Psoas muscle (tissue), 8 donors: ENCODE measurements at places on chromosomes 16 and 17. TPM values are rescaled to one million over a fixed set of nuclear protein-coding genes. Genes with fewer than 3 reads are reported as not detected.

SNAI3 gene
- total RNA-seq = 3.9 TPM

SLC38A7 gene
- total RNA-seq = 8.6 TPM

CHP2 gene
- total RNA-seq = not detected

CLEC3A gene
- total RNA-seq = not detected

INCA1 gene
- 2.9 TPM for total RNA-seq

- no peak overlapping the region for H3K27ac ChIP-seq
- no peak for DNase-seq
- H3K4me1 ChIP-seq = peaks cover 32% of the 10 kb centered on the region
- no peaks in the 10 kb centered on the region for H3K36me3 ChIP-seq
- no peak overlapping the region for H3K4me3 ChIP-seq
Measured at GRCh38 chr16:11907160-11907970, 8.4 kb downstream of the GSPT1 start.

- no peaks in the 10 kb centered on the region for H3K36me3 ChIP-seq
- peaks cover 60% of the 10 kb centered on the region for H3K27me3 ChIP-seq
- H3K27ac ChIP-seq = no peak within 1 kb of the TSS
- peak within 1 kb of the TSS; percentile 28 for H3K4me3 ChIP-seq
Measured at GRCh38 chr17:76074390-76075363, at the start of gene GALR2. GALR2 (plus strand) TSS chr17:76074781; CDS start chr17:76074884, 103 bp downstream.

GRCh38 chr16:22050963-22051362, 41.4 kb upstream of the VWA3A start:
- no peaks in the 10 kb centered on the region for H3K27me3 ChIP-seq
- no peak for DNase-seq
- H3K4me1 ChIP-seq = no peaks in the 10 kb centered on the region
- no peak overlapping the region for H3K4me3 ChIP-seq

DNA sequence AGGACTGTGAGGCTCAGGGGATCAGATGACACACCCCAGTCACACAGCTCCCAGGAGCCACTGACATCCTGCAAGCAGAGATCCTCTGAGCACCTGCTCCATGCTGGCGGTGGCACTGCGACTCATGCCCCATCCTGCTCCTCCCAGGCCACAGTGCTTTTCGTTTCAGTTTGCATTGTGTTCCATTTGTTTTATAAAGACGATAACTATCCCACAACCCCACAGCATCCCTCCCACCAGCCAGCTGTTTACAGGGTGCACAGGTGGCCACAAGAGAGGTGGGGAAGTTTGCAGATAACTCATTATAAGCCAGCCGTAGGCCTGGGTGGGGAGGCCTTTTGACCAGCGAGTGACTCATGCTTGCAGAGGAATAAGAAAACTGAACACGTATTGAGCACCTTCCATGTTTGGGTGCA, 28.2 kb downstream of the BCO1 start:
- H3K27ac ChIP-seq = no peak overlapping the region
- DNase-seq = no peak
- no peak overlapping the region for H3K4me3 ChIP-seq
- H3K27me3 ChIP-seq = no peaks in the 10 kb centered on the region
- no peaks in the 10 kb centered on the region for H3K4me1 ChIP-seq
- no peaks in the 10 kb centered on the region for H3K36me3 ChIP-seq
